ENCODE measurements at places on chromosomes 6 and 20.
A peak's percentile ranks its signal among the peaks of the same experiment; 100 is the strongest.

DNA sequence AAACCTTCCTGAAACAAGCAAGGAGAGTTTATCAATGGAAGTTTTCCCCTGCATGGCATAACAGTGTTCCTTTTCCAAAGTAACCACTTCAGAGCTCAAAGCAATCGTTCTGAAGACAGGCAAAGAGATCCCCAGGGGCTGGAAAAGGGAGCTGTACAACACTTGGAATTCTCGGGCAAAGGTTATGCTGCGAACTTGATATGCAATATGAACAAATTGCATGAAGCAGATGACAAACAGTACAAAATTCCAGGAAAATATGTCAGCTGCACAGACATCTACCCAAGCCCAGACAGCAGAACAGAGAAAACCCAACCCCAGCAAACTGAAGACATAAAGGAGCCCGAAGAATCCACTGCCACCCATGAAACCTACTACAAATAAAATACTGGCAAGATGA lies 18.4 kb downstream of the POPDC3 start:
- DNase-seq, result no peak

- DNase-seq, result no peak
Observed at GRCh38 chr20:63090682-63091571, 84.2 kb upstream of the BHLHE23 start.

DNA sequence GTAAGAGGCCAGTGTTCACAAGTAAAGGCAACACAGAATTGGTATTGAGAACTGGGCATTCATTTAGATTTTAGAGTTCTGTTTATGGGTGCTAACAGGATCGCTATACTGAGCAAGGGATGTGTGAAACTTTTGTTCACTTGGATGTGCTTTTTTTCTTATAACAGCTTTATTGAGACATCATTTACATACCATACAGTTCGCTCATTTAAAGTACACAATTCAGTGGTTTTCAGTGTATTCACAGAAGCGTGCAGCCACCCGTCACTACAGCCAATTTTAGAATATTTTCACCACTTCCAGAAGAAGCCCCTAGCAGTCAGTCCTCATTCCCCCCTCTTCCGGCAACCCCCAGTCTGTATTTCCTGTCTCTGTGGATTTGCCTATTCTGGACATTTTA lies 48.7 kb downstream of the GFRA4 start:
- no peak for DNase-seq

- DNase-seq, result no peak
Observed at GRCh38 chr6:10591422-10592160, 70.4 kb downstream of the GCNT2 start.

- no peak for DNase-seq
Observed at GRCh38 chr6:136774228-136775041, 17.8 kb downstream of the MAP3K5 start.

DNA sequence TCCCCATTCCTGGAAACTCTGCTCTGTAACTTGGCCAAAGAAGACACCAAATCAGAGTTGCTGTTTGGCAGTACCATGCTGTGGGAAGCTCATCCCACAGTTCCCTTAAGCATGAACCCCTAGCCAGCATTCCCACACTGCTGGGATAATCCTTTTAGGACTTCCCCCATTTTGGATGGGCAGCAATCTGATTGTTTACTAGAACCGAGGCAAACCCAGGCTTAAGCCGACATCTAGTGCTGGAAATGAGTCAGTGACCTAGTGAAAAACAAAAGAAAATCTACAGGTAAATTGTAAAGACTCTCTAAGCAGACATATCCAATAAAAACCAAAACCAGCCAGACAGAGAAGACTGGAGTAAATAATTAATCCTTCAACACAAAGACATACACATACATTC lies 5.2 kb downstream of the DNAH8 start:
- DNase-seq, result no peak

DNA sequence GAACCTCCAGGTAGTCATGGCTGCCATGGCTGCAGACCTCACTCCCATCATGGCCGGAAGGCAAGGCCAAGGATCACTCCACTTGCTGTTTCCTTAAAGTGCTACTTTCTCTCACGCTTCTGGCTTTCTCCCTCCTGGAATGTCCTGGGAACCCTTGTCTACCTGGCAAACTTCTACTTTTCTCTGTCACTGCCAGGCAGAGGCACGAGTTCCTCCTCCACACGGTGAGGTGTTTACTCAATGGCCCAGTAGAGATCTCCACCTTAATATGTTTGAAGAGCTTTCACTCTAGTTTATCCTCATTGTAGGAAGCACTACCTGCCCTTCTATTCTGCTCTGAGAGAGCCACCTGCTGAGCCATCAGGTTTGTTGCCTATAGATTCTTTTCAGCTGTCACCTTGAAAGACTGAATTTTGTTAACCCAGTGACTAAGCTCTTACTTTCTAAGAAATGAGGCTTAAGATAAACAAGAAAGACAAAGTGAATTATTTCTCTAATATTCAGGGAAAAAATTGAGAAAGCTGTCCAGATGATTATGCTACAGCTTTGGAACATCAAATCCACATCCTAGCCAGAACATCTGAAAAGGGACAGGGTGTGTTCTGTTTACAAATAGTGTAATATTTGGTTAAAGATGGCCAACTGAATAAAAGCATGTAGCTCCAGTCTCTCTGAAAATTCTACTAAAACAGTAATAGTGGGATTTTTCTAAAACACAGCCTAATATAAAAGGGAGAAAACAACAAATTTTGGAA lies 54.9 kb downstream of the PLAGL1 start:
- DNase-seq, result no peak

DNA sequence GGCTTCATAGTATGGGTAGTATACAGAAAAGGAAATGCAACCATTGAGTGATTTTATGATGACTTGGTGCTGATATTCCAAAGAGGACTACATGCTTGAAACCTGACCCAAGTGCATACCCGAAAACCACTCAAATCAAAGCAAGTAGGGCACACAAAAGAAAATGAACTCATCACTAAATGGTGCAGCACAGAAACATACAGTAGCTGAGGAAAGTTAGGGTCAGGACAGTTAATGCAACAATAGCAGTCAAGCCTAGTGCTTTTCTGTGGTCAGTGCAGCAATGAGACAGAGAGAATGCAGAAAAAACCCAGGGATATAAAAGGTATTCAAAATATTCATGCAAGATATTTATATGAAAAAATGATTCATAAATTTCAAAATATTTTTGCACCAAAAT lies 711.1 kb downstream of the EPHA7 start:
- no peak for DNase-seq

- DNase-seq, result peak; percentile 34
Observed at GRCh38 chr6:13762611-13763441, 51.2 kb upstream of the RANBP9 start.

GRCh38 chr6:34969662-34970265 lies 80.7 kb downstream of the ANKS1A start:
- no peak for DNase-seq

GRCh38 chr6:138727182-138727581 lies 46.4 kb upstream of the CCDC28A start:
- no peak for DNase-seq
